ENCODE measurements at places on chromosomes 5 and 9.

DNA sequence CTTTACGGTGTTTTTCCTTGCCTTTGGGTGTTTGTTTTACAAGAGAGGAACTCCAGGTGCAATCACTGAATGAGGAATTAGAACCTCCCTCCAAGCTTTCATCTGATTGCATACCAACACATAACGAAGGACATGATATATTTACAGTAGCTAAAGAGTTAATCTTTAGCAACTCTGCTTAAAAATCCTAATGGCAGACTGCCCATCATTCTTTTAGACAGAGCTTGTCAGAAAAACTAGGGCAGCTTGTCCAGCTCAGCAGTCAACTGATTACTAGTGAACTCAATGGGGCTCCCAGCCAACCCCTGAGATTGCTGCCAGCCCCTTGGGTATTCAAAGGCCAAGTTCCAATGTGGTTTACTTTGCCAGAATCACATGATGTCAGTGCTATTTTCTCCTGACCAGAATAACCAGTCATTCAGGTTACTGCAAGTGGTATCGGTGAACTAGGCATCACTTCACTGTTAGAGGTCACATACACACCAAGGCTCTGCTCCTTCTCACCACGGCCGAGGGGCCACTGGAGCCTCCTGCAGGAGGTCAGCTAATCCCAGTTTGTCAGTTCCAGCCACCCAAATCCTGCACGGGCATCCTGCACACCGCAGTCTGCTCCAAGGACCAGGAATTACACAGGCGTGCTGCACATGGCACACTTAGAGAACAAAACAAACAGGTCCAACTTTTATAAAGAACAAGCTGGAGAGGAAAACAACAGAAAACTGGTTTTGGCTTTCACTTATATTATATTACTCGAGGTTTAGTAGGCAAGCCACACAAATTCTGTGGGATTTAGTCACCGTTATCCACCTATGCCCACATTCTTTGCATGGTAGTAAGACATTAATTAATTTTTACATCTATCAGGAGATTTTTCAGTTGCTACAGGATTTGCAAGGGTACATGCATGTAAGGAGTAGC, 62.5 kb downstream of the NFIB start:
- peak; percentile 76 for DNase-seq

GRCh38 chr9:113568571-113569321, 105.2 kb downstream of the RGS3 start:
- DNase-seq: no peak

GRCh38 chr9:36991516-36992134, 42.4 kb downstream of the PAX5 start:
- DNase-seq: no peak

DNA sequence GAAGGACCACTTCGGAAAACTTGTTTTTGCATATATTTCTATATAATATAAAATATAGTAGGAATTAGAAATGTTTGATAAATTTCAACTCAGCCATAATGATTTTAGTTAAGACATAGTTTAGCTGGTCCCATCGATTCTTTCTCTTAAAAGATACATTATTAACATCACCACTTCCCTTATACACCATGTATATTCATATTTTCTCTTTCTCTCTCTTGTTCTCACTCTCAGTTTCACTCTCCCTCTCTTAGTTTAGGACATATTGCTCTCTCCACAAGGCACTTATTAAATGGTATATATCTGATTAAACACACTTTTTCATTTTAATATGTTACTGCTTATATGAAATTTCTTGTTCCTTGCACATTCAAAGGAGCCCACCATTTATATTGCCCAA, 90.1 kb upstream of the RASEF start:
- DNase-seq: no peak

DNA sequence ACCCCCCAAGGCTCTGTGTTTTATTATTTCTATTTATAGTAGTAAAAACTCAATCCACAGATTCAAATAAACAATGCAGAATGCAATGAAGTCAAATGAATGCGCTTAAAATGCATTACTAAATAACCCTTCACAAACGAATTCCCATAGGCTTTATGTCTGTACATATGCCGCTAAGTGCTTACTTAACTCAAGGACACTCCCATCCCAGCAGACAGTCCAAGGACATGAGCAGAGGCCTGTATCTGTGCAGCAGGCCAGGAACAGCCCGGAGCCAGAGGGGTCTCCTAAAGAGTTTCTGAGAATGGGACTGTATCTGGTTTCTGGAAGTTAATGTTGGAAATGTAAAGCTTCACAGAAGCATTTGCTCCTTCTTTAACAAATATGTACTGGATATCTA, 59.8 kb downstream of the MARCHF11 start:
- DNase-seq: no peak

DNA sequence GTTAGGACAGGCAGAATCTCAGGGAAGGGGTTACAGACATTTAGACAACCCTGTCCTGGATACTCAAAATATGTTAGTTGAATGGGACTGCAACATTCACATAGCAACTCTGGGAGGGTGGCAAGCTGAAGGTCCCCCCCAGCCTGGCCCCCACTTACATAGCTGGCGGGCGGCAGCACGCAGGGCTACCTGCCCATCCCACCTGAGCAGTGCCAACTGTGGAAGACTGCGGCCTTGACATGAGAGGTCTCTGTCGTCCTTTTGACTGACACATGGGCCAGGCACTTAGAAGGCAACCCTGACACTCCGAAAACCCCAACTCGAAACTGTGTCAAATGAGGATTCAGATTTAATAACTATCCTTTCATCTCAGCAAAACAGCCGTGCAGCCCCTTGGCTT, 16.5 kb downstream of the PAX5 start:
- no peak for DNase-seq

DNA sequence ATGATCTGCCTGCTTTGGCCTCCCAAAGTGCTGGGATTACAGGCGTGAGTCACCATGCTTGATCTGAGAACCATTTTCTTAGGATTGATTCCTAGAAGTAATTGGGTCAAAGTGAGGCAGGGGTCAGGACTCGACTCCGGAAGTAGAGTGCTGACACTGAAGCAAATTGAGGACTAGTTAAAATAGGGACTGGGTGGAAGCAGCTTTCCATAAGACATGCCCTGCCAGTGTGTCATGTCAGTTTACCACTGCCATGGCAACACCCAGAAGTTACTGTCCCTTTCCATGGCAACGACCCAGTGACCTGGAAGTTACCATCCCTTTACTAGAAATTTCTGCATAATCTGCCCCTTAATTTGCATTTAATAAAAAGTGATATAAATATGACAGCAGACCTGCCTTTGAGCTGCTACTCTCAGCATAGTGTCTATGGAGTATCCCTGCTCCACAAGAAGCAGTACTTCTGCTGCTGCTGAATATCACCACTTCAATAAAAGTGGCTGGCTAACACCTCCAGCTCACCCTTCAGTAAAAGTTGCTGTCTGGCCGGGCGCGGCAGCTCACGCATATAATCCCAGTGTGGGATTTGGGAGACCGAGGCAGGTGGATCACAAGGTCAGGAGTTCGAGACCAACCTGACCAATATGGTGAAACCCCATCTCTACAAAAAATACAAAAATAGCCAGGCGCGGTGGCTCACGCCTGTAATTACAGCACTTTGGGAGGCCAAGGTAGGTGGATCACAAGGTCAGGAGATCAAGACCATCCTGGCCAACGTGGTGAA, 47.8 kb upstream of the JADE2 start:
- DNase-seq: peak; percentile 29

DNA sequence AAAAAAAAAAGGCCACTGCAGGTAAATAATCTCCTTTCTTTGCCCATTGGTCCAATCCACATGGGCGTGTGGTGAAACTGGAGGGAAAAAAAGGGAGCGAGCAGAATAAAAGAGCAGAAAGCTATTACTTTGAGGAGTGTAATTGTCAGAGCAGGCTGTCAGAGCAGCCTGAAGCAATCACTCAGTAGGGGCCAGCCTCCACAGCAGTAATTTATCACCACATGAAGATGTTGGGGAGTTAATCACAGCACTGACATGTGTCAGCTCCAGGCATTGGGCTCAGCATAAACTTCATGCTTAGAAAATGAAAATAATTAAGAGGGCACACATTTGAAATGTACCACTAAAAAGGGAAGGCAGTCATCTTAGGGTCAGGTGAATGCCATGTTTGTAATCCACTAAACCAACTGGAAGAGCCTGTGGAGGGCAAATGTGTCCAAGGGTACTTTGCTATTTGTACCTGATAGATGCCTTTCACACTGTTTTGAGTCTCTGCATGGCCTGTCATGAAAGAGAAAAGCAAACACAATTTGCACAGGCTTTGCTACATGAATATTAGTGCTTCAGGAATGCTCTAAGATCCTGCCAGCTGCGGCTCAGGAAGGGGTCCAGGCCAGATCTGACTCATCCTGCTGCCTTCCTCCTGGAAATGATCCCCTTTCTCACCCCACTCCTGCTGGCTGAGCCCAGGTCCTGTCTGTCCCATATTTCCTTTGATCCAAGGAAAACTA, 2.9 kb upstream of the PTGER4 start:
- no peak for DNase-seq

GRCh38 chr5:150503386-150503785, 4.5 kb upstream of the NDST1 start:
- no peak for DNase-seq

- no peak for DNase-seq
Observed at GRCh38 chr5:93151121-93151520, 429.9 kb downstream of the NR2F1-AS1 start.

DNA sequence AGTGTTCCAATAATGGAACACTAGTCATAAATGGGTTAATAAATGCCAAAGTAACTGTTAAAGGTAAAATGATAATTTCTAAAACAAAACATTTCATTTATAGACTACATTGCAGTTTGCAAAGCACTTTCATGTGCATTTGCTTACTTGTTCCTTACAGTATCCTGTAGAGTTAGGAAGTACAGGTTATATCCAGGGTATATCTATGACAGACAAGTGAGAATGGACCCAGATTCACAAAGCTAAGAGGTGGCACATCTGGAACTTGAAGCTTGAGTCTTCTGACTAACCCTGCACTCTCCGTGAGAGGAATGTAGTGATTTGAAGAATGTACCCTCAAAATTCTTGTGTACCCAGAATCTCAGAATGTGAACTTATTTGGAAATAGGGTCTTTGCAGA, 121.4 kb downstream of the FER start:
- no peak for DNase-seq

DNA sequence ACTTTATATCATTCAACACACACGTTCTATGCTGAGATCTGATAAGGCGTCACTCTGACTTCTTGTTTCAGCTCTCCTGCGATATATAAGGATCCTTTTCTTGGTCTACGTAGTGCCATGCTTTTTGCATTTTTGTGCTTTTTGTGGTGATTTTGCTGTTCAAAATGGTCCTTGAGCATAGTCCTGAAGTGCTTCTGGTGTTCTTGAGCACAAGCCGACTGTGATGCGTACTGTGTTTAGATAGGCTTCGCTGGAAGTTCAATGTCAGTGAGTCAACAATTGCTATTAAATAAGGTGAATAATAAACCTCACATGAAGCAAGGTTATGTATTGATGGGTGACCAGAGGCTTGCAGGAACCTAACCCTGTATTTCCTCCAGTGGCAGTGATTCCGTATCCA, 46.8 kb downstream of the ACO1 start:
- no peak for DNase-seq
